ENCODE measurements at places on chromosomes 12 and 14.

- no peak for DNase-seq
These were observed 41.5 kb downstream of the GXYLT1 start for GRCh38 chr12:42103155-42103554.

- DNase-seq = no peak
These were observed 146.1 kb downstream of the TGFB3 start for GRCh38 chr14:75835737-75836136.

GRCh38 chr14:26056036-26056616 lies 541.7 kb downstream of the NOVA1 start:
- DNase-seq = no peak

DNA sequence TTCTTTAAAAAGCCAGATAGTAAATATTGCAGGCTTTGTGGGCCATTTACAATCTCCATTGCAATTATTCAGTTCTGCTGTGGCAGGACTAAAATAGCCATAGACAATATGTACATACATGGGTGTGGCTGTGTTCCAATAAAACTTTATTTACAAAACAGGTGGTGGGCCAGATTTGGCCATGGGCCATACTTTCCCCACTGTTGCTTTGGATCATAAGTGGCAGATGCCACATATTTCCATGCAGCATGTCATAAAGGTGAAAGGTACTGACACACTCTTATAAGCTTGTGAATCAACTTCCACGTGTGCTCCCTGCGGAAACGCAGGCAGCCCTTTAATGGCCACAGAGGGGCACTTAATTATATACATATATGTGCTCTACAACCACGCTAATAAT lies 244.4 kb upstream of the FOXN3 start:
- DNase-seq = no peak

DNA sequence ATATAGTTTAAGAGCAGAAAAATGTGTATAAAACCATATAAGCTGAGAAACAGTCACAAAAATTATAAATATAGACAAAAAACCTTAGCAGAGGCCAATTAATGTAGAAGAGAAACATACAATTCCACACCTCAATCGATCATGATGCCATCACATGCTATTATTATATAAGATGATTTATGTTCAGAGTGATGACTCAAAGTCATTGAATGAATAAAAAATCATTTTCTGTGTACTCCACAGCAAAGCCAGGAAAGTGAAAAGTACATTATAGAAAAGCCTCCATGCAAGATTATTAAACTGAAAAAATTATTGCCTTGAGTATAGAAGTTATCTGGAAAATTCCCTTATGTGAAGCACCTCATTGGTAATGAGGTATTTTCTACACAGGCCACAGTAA lies 229.2 kb upstream of the PPFIA2 start:
- DNase-seq = no peak

GRCh38 chr12:30533558-30534265 lies 162.0 kb downstream of the IPO8 start:
- DNase-seq = no peak

- no peak for DNase-seq
These were observed 834 bp downstream of the RASSF8 start for GRCh38 chr12:25959071-25959961.

All from DND-41 (cell line).